ENCODE measurements at places on chromosomes 6 and 20.

DNA sequence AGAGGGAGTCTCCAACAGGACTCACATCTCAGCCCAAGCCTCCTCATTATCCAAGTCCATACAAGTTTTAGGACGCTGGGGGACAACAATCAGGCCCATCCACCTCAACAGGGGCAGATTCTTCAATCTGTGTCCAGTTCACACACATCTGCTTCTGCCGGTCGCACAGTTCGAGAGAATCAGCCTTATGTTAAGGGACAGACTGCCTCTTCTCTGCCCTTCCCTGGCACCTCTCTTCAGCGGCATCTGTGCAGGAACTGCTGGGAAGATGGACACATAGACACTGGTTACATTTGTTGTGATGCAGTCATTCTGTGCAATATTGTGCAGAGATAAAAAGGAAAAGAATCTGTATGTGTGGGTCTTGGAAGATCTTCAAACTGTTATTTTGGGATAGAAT, 21.0 kb downstream of the ULBP1 start:
- DNase-seq, result no peak

DNA sequence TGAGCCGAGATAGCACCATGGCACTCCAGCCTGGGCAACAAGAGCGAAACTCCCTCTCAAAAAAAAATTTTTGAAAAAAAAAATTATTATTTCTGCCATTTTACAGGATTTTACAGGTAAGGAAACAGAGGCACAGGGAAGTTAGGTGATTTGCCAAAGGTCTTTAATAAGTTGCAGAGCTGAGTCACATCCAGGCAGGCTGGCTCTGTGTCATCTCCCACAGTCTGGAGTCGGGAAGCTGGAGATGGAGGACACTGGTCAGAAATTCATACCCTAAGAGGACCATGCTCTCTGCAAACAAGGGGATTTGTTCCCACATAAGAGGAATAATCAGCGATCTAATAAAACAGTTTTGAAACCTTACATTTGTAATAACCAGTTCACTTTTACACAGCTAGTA, 24.1 kb downstream of the HECA start:
- no peak for DNase-seq

GRCh38 chr6:7313505-7314165, 636 bp upstream of the SSR1 start:
- no peak for DNase-seq

- DNase-seq, result no peak
Observed at GRCh38 chr6:21764989-21765388, 171.4 kb downstream of the SOX4 start.

GRCh38 chr6:35746516-35746915, 9.7 kb downstream of the ARMC12 start:
- DNase-seq, result no peak

- no peak for DNase-seq
Observed at GRCh38 chr20:48886194-48886593, 35.3 kb upstream of the ARFGEF2 start.

- no peak for DNase-seq
Observed at GRCh38 chr6:3882866-3883265, 33.7 kb downstream of the FAM50B start.

GRCh38 chr6:108463784-108464183, 96.9 kb upstream of the FOXO3 start:
- DNase-seq, result no peak

DNA sequence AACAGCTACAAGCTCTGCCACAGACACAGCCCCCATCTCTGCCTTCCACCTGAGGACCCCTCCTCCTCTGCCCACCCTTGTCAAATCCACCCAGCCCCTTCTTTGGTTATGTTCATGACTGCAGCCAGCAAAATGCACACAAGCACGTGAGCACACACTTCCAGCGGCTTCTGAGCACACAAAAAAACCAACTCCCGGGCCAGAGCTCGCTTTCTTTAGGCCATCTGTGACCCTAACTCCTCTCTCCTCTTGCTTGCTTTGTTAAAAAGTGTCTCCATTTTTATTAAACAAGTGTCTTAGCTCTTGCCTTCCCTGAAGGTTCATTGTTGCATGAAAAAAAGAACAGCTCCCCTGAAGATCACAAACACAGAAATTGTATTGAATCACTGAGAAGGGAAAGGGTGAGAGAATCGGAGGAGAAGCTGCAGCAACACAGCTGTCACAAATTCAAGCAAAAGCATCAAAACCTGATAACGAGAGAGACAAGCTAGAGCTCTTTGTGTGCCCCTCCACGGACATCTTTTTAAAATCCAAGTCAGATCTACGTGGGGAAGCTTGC, 142.1 kb downstream of the CD83 start:
- DNase-seq, result no peak

DNA sequence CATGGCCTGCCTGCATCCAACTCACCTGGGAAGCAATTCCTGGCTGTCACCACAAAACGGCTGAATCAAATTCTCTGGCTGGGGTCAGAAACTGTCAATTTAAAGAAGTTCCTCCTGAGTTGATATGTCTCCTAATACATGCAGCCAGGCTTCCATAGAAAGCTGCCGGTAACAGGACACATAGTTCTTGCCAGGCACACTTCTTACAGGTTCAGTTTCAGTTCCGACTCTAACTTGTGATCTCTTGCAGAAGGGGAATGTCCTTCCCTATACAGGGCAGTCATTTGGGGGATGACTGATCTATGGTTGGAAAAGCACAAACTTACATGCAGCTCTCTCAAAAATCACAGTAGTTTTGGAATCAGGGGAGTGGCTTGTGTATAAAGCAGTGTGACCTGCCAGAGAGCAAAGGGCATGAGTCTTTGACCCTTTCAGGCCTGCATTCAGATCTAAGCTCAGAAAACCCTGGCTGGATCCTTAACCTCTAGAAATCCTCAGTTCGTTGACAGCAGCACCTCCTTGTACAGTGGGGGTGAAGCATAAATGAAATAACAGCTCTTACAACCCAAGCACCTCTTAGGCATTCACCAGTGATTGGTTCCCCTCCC, 195.6 kb downstream of the SCP2D1 start:
- DNase-seq, result no peak

DNA sequence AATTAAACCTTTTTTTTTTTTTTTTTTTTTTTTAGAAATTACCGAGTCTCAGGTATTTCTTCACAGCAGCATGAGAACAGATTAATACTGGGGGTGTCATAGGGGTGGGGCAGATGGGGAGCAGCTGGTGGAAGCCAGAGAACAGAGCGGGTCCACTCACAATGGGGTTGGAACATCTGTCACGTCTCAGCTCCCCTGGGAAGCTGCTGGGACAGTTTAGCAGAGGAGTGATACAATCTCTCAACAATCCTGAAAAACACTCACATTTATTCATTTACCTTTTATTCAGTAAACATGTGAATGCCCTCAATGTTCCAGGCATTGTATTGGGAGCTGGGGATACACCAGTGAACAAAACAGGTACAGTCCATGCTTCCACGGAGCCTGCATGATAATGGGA, 162.2 kb downstream of the SMOC2 start:
- DNase-seq, result no peak

DNA sequence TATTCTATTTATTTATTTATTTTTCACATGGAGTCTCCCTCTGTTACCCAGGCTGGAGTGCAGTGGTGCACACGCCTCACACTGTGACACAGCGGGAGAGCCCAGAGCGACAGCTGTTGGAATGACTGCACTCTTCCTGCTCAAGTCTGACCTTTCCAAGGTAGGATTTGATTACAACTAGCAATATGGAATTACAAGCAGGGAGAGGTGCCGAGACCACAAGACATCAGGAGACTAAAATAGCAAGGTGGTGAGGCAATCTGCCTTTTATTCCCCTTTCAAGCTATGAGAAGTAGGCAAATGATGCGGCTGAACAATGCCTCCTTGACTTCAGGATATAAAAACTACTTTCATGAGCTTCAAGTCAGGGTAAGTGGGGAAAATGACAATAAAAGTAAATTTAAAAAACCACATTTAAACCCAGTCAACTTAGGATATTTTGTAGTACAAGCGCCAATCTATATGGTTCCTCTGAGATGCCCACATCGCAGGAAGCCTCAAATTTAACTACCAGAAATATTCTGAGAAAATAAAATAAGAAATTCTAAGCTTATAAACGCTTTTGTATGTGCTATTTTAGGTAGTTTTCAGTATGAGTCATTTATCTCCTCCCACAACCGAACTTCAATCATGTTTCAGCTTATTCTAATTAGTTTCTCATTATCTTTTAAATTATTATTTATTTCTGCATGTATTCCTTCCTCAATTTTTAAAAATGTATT, 146.9 kb upstream of the SGK1 start:
- DNase-seq, result no peak

GRCh38 chr6:138688580-138688979, 85.0 kb upstream of the CCDC28A start:
- no peak for DNase-seq

DNA sequence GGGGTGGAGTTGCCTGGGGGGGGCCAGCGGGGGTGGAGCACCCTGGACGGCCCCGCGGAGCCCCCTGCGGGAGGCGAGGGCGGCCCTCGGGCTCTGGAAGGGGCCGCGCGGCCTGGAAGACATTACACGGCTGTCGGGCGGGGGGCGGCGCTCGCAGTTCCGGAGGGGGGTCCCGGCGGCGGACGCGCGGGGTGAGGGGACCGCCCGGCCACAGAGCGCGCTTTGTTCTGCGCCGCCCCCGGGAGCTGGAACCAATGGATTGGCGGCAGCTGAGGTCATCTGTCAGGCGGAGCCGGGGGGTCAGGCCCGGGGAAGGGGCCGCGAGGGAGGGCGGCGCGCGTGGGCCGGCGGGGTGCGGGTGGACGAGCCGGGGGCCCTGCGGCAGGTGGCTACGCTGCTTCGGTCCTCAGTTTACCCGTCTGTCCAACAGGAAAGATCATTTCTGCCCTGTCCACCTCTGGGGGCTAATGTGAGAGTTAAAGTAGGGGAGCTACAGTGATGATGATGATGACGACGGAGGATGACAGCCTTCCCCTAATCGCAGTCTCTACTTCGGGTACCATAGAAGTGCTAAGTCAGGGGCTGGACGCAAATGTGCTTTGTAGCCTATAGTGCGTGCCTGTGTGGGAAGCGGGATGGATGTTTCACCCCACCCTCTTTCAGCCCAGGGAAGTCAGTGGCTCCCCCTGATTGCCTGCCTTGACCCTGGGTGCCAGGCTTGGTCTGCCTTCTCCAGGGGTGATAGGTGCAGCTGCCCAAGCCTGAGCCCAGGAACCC, 10.4 kb downstream of the SRXN1 start:
- no peak for DNase-seq

DNA sequence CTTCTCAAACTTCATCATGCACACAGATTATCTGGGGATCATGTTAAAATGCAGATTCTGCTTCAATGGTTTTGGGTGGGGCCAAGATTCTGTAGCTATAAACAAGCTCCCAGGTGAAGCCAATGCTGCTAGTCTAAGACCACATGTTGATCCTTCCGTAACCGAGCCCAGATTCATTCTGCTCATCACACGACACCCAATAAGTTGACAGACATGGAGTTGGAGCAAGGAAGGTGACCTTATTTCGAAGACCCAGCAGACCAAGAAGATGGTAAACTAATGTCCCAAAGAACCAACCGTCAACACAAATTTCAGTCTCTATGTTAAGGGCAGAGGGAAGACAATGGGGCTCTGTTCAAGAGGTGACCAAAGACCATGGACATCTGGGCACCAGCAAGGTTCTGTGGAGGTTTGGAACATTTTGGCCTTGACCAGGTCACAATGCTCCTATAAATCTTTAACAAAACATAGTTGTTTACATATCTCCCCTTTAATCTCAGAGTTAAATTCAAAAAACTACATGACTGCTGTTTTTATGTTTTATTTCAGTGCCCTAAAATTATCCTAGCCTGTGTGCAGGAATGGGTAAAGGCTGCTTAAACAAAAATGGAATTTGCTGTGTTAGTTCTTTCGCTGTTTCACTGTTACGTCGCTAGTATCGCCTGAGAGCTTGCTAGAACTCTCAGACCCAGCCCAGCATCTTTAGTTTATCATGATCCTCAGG, 50.1 kb downstream of the SPTLC3 start:
- no peak for DNase-seq

DNA sequence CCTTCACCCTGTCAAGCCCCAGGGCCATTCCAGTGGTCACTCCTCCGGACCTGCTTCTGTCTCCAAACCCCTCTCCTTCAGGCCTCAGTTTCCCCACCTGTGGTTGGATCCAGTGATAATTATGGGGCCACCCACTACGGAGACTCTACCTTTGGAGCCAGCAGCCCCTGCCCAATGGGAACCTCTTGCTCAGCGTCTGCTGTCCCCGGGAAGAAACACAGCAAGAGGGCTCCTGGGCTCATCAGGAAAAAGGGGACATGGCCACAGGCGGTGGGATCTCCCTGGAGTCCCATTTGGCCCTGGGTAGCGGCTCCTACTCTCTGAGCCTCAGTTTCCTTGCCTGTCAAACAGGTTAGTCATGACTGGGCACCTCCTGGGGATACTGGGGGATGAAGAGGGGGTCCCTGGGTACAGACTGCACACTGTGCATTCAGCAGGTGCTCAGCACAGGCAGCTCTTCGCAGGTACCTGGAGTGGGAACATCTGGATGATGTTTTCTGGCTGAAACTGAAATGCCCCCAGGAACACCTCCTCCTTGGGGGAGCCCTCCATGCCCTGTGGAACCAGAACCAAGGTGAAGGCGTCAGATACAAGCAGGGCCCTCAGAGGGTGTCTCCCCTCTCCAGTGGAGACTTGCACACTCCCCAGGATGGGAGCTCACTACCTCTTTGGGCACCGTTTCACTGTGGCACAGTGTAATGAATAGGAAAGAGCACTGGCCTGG, 19.4 kb downstream of the SUN5 start:
- DNase-seq, result no peak

- no peak for DNase-seq
Observed at GRCh38 chr6:21441386-21441785, 152.2 kb upstream of the SOX4 start.

DNA sequence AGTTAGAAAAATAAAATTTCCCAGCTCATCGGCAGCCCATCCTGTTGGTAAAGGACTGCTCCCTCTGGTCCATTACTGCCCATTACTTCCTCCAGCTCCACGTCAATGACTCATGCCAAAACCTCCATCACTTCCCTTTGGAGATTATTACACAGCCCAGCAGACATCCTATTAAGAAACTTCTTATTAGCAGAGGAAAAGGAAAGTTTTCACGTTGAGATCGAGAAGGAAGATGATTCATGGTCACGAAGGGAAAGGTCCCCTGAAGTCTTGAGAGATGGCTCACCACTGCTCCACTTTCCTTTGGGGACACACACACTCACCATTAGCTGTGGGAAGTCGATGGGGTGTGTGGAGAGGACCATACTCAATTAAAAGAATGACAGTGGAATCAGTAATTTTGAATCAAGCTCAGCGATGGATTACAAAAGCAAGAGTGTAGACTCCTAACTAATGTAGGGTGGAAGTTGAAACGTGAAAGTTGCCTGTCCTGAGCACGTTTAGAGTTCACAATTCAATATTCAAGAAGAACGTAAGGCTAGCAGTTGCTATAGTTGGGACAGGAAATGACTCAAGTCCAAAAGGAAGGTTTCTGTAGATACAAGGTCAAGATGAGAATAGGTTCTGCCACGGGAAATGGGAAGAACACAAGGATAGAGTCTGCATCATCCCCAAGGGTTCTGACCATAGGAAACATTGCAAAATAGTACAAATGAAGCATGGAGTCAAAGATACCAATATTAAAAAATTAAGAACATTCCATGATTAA, 21.6 kb downstream of the SASH1 start:
- DNase-seq, result no peak

GRCh38 chr6:21946298-21946783, 350.5 kb downstream of the PRL start:
- no peak for DNase-seq

Data from GM12891 (cell line).